CD4-positive, alpha-beta memory T cell (primary cell): ENCODE measurements at places on chromosomes 5 and 9.

DNA sequence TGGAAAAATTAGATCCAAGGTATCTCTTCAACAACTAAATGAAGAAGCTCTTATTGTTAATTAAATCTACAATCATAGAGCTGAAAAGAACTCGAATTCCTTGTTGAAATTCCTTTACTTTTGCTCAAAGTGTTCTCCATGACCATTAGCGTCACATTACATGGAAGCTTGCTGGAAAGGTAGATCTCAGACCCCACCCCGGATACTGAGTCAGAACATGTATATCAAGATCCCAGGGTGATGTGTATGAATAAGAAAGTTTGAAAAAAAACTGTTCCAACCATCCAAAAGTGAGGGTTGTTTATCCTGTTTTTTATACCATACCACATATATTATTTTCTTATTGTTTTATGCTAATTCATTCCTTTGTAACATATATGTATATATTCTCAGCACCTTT is 237.1 kb upstream of the PUM3 start:
- DNase-seq = no peak

DNA sequence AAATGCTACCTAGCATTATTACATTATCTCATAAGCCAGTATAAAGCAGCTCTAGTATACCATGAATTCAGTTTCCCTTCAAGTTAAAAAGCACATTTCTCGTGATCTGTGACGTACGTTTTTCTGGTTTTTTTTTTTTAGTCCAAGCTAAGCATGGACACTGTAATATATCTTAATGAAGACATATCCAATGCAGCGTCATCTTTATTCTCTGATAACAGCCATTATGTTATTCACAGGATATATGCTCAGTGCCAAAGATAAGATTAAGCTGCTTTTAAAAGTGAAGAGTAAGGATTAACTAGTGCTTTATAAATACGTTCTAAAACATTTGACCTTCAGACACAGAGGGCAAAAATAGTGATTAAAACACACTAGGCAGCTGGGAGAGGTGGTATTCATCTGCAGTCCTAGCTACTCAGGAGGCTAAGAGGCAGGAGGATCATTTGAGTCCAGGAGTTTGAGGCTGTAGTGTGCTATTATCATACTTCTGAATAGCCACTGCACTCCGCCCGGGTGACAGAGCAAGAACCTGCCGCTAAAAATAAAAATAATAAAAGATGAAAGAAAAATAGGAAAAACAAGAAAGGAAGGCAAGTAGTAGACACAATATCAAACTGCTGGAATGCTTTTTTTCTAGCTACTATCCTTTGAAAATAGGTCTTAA is 7.7 kb downstream of the CSNK1A1 start:
- no peak for DNase-seq

GRCh38 chr5:127683008-127683407 is 20.2 kb upstream of the CCDC192 start:
- no peak for DNase-seq

DNA sequence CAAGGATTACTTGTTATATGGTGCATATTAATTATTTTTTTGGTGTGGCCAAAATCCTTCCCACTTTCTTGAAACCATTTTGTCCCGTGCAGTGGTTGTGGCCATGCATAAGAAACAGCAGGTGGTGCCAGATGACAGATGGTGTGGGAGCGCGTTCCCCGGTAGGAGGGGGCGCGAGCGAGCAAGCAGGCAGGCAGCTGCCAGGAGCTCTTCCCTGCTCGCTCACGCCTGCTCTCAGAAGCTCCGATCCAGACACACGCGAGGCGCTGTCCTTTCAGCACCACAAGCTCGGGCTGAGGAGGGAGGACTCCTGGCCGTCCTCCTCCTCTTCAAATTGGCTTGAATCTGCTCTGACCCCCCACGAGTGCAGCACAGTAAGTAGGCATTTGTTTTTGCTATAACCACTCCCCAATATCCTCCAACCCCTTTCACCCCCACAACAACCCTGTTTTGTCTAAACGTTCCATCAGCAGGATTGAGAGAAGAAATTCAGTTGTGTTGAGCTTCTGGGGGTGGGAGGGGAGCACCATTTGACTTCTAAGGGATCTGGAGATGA is at the start of gene NSG2:
Gene NSG2, plus strand, starts transcription at position 237 of the 556 bp plus-strand sequence. CDS start 1,050 bp downstream, outside the sequence.
- DNase-seq = no peak

DNA sequence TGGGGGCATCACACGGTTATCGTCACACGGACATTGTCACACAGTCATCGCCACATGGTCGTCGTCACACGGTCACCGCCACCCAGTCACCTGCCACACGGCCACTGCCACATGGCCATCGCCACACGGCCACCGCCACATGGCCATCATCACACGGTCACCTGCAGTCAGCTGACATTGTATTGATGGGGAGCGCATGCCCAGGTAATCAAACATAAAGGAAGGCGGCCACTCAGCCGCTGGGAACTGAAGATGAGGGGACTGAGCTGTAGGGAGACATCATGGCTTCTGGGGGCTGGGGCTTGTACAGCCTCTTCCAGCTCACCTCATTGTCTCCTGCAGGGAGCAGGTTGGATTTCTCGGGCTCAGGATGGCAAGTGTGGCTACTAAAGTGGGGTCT is 49.2 kb downstream of the MRPL36 start:
- no peak for DNase-seq

GRCh38 chr5:157917899-157918809 is 59.2 kb upstream of the CLINT1 start:
- DNase-seq = peak; percentile 50
